ENCODE measurements at places on chromosomes 13 and 19.

GRCh38 chr19:48283908-48284307 is 14.0 kb downstream of the ZNF114 start:
- DNase-seq: no peak

DNA sequence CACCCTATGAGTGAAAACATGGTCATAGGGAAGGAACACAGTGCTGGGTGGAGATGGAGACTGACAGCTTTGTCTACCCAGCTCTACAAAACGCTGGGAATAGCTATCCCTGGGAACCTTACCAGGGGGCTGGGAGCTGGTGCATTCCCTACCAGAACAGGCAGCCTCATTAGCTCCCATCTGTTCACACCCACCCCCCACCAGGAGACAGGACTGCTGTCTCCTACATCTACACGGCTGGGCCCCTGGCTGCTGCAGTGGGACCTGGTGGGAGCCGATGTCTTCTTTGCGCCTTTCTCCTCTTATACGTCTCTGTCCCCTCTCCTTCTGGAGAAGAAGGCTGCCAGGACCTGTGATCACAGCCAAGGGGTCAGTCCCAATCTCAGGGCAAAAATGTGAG is 90.8 kb downstream of the UQCRFS1 start:
- DNase-seq: no peak

- no peak for DNase-seq
Measured at GRCh38 chr13:74931698-74932433, 550.1 kb downstream of the TBC1D4 start.

DNA sequence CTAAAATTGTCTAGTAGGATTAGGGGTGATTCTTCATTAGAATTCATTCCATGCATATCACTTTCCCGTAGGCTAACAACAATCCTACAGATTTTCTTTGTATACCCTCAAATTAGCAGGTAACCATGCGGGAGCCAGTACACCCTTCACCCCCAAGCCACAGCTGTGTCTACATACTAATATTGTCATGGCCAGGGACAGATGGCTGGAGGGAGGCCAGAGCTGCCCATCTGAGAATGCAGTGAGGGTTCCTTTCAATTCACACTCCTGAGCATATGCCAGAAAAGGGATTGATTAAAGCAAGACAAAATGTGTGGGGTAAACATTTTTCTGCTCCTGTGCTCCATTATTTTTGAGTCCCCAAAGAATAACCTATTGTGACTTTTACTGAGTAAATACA is 68.9 kb downstream of the FREM2 start:
- DNase-seq: peak; percentile 4

DNA sequence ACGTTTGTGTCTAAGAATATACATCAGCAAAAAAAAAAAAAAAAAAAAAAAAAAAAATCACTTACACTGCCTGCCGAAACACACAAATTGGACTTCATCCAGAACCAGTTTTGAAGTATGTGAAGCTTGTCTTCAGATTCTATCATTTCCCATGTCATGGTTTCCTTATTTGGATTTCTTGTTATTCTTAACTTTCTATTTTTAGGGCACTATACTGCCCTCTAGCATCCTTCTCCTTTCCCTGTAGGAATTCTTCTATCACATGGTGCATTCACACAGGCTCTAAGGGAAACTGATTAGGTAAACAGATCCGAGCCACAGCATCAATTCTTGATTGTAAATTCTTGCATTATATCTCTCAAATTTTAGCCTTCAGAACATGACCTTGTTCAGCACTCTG is 1507.5 kb downstream of the OLFM4 start:
- DNase-seq: peak; percentile 8

DNA sequence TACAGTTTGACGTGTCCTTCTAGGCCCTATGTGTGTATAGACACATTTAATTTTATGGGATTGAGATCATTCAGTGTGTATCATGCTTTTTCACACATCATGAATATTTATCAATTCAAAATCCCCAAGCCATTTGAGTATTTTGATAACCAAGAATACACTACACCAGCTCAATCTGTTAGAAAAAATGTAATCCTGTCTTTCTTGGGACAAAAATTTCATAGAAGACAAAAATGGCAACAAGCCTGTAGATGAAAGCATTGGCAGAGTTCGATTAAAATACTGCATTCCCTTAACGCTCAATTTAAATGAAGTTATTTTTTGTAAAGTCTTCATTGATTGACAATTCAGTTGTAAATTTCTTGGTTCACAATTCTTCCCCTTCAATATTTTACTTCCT is 41.9 kb downstream of the WDR87 start:
- DNase-seq: no peak

Data from hindlimb muscle (tissue), 1 donor.